ENCODE measurements at places on chromosomes 6 and 20. TPM values are rescaled to one million over a fixed set of nuclear protein-coding genes. Genes with fewer than 3 reads are reported as not detected.

DNA sequence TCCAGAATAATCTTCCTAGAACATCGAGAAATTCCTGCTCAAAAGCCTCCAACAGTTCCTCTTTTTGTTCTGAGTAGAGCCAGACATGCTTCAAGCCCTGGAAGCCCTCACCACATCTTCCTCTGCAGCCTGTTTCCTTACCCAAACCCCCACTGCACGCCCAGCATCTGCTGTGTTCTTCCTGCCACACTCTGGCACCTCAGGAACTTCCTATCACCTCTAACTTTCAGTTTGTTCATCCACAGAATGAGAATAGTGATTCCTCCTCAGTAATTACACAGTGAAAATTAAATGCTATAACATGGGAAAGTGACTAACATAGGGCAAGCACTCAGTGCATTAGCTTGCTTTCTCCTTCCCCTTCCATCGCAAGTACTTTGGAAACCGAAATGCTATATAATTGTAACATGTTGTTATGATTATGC, 26.3 kb downstream of the C6orf89 start:
- DNase-seq: no peak

DNA sequence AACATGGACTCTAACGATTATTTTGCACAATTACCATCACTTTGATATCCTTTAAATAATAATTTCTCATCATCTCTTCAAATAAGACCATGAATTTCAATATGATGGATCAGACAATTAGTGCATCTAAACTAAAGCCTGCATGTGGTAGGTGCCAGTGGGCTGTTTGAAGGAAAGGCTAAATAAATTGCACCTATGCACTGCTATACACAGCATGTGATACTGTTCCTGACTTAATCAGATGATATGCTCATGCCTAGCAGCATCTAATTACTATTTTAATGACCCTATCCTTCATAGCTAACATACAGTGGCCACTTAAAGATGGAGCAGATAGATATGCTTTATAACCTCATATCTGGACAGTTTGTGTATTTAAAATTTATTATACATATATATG, 731.6 kb upstream of the MANEA start:
- no peak for DNase-seq

GRCh38 chr20:4901031-4901818, 100.1 kb downstream of the SLC23A2 start:
- no peak for DNase-seq

DNA sequence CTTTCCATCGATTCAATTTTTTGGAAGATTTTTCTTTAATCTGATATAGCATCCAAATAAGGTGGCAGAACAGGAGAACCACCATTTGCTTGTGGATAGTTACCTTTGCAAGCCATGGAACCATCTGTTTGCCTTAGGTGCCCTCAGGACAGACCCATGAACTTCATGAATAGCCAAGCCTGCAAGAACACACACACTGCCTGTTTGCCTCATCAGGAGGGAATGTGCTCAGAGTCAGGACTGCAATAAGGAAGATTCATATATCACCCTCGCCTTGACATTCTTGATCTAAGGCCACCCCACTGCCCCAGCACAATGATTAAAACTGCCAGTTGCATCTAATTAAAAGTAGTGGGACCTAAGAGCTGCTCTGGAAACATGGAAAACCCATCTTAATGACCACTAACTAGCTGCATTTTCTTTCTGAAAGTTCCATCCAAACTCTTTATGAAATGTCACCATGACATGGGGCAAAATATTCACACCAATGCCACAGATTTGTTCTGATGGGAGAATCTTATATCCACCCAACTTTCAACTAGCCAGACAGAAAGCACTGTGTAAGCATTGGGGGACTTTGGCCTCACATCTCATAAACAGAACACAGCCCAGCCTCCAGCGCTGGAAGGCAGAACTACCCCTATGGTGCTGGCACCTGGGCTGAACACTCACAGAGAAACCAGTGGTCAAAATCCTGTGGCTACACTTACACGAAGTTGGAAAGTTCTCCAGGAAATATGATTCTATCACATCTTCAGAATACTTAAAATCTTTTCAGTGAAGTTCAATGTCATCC, 48.3 kb downstream of the TBXT start:
- DNase-seq: no peak

DNA sequence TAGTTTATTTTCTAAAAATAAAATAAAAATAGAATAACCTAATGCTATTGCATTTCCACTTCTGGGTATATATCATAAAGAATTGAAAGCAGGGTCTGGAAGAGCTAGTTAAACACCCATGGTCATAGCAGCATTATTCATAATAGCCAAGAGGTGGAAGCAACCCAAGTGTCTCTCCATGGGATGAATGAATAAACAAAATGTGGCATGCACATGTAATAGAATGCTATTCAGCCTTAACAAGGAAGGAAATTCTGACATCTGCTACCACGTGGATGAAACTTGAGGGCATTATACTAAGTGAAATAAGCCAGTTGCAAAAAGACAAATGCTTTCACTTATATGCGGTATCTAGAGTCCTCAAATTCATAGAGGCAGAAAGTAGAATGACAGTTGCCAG, 130.8 kb downstream of the TIAM2 start:
- no peak for DNase-seq

GRCh38 chr6:57163956-57164355, 8.2 kb upstream of the BAG2 start:
- DNase-seq: no peak

GRCh38 chr20:37393863-37394542, 48.1 kb downstream of the SRC start:
- DNase-seq: no peak

GRCh38 chr6:15247500-15248450, 1.9 kb downstream of the JARID2 start:
- DNase-seq: peak; percentile 51

DNA sequence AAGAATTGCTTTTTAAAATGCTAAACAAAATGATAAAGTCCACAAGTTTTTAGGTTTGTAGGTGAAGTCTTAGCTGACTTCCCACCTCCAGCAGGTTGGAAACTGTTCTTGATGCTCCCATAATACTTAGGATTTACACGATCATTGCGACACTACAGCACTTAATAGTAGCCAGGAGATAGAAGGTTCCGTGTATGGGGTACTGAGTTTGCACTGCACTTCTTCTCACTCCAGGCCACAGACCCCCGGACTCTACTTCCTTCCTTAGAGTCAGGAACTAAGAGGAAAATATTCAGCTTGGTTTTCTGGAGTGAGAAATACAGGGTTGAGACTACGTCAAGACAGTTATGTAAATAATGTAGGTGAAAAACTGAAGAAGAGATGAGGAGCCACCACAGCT, 56.1 kb upstream of the SGK1 start:
- no peak for DNase-seq

DNA sequence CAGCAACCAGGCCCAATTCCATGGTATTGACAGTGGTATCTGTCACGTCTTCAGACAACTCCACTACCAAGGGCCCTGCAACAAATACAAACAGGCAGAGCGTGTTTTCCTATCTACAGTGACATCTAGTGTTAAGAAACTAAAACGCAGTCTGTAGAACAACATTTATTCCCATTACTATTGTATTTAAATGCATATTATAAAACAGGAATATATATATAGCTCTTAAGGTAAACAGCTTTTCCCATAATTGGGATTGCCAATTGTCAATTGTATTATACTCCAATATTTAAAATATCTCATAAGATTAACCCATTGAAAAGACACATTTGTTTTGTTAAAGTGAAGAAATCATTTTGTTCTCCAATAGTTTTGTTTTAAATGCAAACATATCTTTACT, 97.2 kb downstream of the KIF16B start:
- DNase-seq: peak; percentile 35

GRCh38 chr6:155075930-155076695, 81.0 kb downstream of the TIAM2 start:
- no peak for DNase-seq

DNA sequence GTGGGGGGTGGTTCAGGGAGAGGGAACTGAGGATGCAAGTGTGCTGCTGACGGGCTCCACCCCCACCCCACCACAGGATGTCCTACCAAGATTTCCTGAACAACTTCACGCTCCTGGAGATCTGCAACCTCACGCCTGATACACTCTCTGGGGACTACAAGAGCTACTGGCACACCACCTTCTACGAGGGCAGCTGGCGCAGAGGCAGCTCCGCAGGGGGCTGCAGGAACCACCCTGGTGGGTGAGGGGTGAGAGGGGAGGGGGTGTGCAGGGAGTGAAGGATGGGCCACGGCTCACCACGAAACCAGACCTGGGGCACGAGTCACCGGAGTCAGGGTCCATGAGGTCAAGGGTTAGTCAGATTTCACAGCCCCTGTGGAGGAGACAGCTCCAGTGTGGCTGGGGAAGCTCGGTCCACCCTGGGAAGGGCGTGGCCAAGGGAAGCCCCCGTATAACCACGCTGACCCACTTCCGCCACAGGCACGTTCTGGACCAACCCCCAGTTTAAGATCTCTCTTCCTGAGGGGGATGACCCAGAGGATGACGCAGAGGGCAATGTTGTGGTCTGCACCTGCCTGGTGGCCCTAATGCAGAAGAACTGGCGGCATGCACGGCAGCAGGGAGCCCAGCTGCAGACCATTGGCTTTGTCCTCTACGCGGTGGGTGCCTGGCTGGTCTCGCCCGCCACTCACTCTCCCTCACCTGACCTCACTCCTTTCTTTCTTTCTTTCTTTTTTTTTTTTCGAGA, 18.3 kb downstream of the CAPN11 start:
- DNase-seq: peak; percentile 31

- no peak for DNase-seq
Measured at GRCh38 chr6:46972531-46972930, 50.8 kb upstream of the ADGRF5 start.

DNA sequence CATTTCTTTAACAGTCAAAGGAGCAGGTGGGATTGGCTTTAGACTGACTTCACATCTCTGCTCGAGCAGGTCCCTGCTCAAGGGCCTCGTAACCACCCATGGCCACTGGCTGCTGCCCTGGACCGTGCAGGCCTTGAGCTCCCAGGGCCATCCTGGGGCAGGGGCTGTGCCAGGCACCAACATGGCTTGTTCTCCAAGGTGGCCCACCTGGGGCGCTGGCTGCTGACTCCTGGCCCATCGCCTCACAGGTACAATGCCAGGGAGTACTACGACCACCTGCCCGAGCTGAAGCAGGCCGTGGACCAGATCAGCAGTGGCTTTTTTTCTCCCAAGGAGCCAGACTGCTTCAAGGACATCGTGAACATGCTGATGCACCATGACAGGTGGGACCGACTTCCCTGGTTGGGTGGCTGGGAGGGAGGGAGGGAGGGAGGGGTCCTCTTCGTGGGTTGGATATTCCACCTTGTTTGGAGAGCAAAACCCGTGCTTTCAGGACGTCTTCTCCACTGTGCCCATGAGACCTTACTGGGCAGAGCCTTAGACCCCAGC, 46.1 kb downstream of the PYGB start:
- DNase-seq: no peak

DNA sequence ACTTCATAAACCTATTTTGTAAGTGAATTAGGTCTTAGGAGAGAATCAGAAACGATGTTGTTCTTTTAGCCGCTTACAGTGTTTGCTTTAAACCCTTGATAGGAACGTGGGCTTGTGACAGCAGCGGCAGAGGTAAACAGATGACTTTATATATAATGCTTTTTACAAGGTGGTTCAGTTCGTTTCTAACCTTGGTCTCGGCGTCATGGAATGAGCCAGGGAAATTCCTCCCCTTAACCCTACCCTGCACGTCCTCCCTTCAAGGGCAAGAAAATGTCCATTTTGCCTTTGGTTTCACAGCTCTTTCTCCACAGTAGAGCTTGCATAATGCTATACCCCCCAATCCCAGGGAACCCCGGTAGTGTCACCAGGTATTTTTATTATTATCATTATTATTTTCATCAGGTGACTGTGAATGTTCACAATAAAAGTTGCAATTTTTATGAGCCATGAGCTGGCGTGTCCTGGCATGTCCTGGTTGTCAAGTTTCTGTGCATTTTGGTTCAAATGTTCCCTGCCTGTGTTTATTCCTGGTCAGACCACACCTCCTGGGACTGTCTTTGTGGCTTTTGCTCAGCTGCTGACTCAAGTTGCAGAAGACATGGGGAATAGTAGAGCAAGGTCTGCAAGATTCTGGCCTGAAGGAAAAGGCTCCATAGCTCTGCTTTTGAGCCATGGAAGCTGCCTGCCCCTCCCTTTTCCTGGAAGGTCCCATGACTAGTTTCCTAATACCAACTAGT, 112.8 kb upstream of the BMP2 start:
- DNase-seq: peak; percentile 52

- no peak for DNase-seq
Measured at GRCh38 chr6:167007985-167008384, 8.8 kb downstream of the CEP43 start.

- peak; percentile 66 for DNase-seq
Measured at GRCh38 chr6:134034961-134035822, 17.2 kb downstream of the SLC2A12 start.

DNA sequence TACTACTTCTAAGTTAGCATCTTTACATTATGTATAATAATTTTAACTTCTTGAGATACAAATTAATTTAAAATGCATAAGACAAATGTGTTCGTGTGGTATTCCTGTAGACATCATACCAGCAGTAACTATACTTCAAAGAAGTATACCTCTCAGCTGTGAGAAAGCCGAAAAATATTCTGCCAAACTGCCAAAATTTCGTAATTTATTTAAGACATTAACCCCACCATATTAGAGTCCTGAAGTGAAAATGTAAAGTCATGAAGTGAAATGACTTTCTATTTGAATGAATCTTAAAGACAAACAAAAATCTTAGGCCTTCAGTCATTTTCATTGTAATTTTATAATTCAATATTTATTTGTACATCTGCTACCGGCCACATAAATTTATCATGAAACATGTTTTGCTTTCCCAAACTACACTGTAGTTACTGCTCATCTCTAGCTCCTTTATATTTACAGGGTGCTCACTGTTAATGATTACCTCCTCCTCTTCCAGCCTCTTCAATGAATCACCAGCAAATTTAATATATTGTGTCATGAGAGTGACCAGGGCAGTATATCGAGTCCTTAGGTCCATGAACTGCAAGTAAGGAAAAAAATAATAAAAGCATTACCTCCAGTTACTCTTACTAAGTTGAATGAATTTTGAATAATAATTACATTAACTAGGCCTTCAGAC, 18.5 kb downstream of the DST start:
- no peak for DNase-seq

DNA sequence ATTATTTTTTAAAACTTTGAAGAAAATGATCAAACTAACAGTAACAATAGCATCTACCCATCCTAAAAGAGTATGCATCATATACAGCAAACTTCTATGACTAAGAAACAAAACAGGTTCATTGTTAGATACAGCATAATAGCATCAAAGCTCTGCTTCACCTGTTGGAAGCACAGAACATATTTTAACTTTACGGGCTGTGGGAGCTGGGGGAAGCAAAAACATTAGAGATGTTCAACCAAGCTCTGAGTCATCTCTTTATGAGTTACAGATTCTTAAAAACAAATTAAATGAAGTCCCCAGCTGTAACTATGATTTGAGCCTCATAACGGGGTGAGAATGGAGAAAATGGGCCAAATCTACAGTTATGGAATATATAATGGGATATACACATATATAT, 63.4 kb downstream of the SYNE1 start:
- DNase-seq: no peak

Gene HRH3
- not detected for total RNA-seq

Gene HLA-DRA
- 0.61 TPM for total RNA-seq

Gene TTLL9
- not detected for total RNA-seq

Gene RBM24
- total RNA-seq: 0.13 TPM

Gene MMP24
- 0.23 TPM for total RNA-seq

Gene FILIP1
- 0.85 TPM for total RNA-seq

Gene CDC5L
- total RNA-seq: 22.6 TPM

Gene APOM
- 2.5 TPM for total RNA-seq

Gene SLC16A10
- 5.2 TPM for total RNA-seq

Gene RNF39
- 0.06 TPM for total RNA-seq

Gene TNNC2
- not detected for total RNA-seq

Gene SYCP2L
- total RNA-seq: not detected

Gene NFYA
- total RNA-seq: 7.9 TPM

Gene ACAT2
- total RNA-seq: 97.0 TPM
